ENCODE measurements at places on chromosomes 13 and 19. TPM values are rescaled to one million over a fixed set of nuclear protein-coding genes. Genes with fewer than 3 reads are reported as not detected.

DNA sequence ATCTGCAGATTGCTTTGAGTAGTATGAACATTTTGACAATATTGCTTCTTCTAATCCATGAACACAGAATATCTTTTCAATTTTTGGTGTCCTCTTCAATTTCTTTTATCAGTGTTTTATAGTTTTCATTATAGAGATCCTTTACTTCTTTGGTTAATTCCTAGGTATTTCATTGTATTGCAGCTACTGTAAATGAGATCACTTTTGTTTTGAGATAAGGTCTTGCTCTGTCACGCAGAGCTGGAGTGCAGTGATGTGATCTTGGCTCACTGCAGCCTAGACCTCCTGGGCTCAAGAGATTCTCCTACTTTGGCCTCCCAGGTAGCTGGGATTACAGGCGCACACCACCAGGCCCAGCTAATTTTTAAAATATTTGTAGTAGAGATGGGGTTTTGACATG is 9.8 kb downstream of the CYP2A7 start:
- DNase-seq: no peak

DNA sequence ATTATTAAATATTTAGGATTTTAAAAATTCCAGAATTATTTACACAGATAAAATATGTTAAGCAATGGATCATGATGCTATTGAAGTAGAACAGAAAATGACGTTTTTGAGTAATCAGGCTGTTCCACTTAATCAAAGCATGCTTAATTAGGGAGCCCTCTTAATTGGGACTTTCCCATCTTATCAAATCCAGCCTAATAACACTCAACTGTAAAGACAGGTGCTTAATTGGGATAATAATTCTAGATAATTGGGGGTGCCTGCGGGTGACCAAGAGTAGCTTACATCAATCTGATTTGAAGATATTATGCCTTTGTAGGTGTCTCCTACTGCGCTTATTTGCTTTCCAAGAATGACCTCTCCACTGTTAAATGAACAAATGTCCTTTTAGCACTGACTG is 742.2 kb upstream of the SLITRK6 start:
- DNase-seq: no peak

CEACAM4 gene
- polyA plus RNA-seq: not detected

DNA sequence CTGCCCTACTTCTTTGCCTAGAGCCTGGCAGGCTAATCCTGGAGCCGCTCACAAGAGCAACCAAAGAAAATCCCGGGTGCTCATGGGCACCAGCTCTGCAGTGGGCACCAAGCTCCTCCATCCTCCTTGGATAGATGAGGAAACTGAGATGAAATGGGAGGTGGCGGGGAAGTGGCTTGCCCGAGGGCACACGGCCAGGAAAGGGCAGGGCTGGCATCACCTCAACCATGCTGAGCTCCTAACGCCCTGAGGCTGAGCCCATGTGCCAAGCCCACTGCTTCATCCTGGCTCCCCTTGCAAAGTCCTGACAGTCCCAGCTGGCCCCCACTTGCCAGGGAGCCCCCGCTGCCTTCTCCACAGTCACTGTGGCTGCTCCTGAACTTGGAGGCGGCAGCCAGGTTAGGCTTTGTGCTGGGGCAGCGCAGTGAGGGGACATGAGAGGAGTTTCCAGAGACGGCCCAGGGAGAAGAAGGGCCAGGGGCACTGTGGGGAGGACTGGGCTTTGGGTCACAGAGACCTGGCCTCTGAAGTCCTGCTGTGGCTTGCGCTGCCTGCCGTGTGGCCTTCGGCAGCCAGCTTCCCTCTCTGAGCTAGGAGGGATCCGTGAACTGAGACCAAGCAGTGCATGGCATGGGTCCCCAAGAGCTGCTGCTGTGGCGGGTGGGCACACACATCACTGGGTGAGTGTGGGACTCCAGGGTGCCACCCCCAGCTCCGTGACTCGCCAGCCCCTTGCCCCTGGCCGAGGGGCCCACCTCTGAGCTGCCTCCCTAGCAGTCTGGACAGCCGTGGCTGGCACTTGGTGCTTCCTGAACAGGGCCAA is 17.5 kb downstream of the TMED1 start:
- DNase-seq: no peak

DNA sequence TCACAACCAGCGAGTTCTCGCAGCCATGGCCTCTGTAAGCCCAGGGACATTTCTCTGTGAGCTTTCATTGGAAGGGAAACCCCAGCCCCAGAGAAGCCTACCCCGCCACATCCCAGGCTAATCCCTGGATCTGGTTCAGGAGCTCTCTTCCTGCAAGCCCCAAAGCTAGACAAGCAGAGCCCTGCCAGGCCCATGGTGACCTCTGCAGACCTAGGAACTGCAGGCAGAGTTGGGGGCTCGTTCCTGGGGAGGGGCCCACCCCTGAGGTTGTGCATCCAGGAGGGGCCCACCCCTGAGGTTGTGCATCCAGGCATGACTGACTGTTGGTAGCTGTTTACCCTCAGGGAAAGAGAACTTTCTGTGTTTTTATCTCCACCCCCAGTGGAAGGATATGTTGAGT is 21.7 kb downstream of the KCTD15 start:
- no peak for DNase-seq

DNA sequence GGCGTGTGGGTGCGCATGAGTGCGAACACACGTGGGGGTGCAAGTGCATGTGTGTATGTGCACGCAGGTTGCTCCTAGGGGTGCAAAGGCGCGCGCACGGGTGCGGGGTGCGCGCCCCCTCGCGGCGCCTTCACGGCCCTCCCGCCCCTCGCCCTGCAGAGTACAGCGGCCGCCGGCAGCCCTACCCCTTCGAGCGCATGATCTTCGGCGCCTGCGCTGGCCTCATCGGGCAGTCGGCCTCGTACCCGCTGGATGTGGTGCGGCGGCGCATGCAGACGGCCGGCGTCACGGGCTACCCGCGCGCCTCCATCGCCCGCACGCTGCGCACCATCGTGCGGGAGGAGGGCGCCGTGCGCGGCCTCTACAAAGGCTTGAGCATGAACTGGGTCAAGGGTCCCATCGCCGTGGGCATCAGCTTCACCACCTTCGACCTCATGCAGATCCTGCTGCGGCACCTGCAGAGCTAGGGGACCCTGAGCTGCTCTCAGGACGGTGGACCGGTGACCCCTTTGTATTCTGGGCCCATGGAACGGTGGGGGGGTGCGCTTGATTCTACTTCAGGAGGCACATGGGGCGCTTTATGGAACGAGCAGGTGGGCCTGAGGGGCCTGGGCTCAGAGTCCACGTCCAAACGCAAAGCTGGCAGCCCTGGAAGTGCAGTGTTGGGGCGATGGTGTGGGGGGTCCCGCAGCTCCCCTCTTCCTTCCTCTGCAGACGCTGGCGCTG is 27.7 kb downstream of the TMEM161A start:
- no peak for DNase-seq

Measured in sigmoid colon (tissue), 7 donors.